ENCODE measurements at places on chromosomes 12 and 14.

GRCh38 chr14:55103971-55104954, 24.8 kb upstream of the LGALS3 start:
- no peak for DNase-seq

DNA sequence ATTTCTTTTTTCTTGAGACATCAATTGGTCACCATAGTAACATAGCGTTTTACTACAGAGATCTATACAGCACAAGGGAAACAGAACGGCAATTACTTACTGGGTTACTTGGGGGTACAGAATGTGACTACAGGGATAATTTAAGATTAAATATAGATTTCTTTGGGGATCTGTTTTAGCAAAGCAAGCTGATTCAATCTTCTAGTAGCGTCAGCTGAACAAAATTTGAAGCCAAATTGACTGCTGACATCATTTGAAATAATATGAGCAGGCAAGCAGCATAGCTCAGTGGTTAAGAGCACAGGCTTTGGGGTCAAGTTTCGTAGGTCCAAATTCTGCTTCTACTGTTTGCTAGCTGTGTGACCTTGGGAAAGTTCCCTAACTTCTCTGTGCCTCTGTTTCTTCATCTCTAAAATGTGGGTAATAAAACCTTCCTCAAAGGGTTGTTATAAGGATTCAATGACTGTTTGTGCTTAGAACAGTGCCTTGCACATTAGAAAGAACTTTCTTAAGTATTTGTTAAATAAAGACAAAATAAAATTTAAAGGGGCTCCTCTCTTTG, 12.8 kb downstream of the GPR19 start:
- no peak for DNase-seq

- no peak for DNase-seq
Measured at GRCh38 chr12:112482733-112483132, 64.0 kb downstream of the PTPN11 start.

DNA sequence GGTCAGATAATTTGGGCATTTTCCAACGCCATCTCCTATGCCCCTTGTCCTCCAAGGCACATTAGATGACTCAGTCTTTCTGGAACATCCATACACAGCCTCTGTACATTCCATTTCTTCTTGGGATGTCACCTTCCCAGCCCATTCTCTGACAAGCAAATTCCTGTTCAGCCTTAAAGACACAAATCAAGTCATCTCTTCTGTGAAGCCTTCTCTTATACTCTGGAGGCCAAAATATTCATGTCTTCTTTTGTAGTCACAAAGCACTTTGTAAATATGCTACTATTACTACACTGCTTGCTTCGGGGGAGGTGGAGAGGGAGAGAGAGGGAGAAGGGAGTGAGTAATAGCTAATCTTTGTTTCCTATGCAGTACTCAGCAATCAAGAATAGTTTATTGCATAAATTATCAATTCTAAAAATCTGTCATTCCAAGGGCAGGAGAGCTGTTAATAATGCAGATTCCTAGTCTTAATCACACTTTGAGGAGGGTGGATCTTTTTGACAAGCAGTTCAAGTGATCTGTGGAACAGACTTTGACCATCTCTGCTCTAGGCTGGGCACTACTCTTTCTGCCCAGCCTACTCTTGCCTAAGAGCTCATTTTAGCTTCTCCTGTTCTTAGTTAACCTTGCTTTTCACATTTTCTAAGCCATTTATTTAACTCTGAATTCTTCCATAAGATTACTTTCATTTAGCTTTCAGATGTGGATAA, 27.9 kb downstream of the KCNMB4 start:
- DNase-seq: no peak

GRCh38 chr12:89468648-89469326, 55.8 kb downstream of the GALNT4 start:
- no peak for DNase-seq

DNA sequence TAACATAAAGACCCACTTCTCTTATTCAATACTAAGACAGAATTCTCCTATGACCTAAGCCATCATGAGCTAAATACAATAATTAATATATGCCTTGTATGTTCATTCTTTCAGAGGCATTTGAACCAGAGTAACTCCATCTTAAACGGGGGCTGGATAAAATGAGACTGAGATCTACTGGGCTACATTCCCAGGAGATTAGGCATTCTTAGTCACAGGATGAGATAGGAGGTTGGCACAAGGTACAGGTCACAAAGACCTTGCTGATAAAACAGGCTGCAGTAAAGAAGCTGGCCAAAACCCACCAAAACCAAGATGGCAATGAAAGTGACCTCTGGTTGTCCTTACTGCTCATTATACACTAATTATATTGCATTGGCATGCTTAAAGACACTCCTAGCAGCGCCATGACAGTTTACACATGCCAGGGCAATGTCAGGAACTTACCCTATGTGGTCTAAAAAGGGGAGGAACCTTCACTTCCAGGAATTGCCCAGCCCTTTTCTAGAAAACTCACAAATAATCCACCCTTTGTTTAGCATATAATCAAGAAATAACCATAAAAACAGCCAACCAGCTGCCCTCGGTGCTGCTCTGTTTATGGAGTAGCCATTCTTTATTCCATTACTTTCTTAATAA, 260.7 kb downstream of the SSPN start:
- DNase-seq: no peak

GRCh38 chr12:80862531-80862930, 75.2 kb downstream of the LIN7A start:
- no peak for DNase-seq

GRCh38 chr12:53483225-53483978, 15.9 kb downstream of the MAP3K12 start:
- peak; percentile 50 for DNase-seq
